Stimulated activated CD8-positive, alpha-beta memory T cell treated with anti-CD3 and anti-CD28 coated beads, Interleukin-15, amount 100 ng/mL, for 24 hours (primary cell): ENCODE measurements at places on chromosomes 2 and 18.
A peak's percentile ranks its signal among the peaks of the same experiment; 100 is the strongest.

- DNase-seq = no peak
Observed at GRCh38 chr2:43605079-43605655, 9.3 kb upstream of the THADA start.

DNA sequence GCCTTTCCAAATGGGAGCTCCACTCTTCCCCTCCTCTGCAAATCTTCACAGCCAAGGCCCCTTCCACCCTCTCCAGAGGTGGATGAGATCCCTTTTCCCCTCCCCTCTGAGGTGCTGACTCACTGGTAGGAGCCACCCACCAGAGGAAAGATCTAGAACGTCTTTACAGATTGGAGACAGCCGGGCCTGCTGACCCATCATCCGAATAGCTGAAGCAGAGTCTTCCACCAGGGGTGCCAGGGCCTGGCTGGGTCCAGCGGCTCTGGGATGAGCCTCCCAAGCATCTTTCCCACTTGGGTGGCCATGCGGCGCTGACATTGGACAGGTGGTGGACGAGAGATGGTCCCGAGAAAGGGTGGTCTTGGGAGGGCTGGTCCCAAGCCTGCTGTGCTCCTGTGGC, 9.0 kb downstream of the ERFE start:
- no peak for DNase-seq

- no peak for DNase-seq
Observed at GRCh38 chr2:46296216-46296839, 879 bp upstream of the EPAS1 start.

GRCh38 chr2:199716807-199717586, 134.0 kb downstream of the FTCDNL1 start:
- no peak for DNase-seq

DNA sequence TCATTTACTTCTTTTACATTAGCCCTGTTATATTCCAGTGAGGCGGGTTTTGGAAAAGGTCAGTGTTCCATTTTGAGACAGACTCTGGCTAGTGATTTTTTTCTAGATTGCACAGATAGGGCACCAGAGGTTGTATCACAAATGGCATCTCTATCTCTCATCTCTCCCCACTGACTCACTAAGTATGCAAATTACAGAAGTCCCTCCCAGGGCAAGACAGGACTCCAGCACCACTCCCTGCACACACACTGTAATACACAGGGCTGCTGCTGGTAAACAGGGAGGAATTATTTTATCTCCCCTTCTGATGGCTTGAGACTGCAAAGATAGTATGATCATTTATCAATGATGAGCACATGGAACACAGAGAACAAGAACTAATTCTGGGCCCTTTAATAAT, 46.2 kb downstream of the AKAIN1 start:
- DNase-seq = no peak

DNA sequence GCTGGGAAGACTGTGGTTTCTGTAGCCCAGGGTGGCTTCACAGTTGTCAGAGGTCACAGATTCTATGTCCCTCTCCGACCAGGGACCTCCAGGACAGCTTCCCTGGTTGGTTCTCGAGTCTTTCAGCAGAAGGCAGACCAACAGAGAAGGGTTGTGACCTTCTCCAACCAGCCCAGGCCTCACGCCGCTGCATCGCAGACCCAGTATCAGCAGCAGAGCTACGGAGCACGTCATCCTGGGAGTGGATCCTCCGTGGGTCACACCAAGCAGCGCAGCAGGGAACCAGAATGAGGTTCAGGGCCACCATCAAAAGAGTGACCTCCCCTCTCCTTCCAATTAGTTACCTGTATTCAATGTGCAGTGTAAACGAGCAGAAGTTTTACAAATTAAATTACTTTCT, 49.3 kb downstream of the ST3GAL5 start:
- DNase-seq = no peak

DNA sequence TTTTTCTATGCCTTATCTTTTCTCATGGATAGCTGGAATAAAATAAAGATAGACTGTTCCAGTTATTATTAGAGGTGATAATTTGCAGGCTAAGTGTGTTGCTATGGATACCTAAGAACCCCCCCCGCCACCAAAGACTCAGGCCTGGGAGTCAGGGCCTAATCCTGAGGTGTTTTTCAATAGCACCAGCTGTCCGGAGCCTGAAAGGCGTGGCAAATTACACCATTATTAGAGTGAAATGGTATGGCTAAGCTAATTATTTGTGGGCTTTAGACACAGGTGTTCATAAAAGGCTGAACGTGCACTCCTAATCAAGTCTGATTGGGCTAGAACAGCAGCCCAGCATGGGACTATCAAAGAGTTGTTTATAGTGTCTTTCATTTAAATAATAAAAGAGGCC, 293.2 kb upstream of the DCC start:
- no peak for DNase-seq

- DNase-seq = no peak
Observed at GRCh38 chr2:151020411-151020810, 241.3 kb downstream of the RBM43 start.

DNA sequence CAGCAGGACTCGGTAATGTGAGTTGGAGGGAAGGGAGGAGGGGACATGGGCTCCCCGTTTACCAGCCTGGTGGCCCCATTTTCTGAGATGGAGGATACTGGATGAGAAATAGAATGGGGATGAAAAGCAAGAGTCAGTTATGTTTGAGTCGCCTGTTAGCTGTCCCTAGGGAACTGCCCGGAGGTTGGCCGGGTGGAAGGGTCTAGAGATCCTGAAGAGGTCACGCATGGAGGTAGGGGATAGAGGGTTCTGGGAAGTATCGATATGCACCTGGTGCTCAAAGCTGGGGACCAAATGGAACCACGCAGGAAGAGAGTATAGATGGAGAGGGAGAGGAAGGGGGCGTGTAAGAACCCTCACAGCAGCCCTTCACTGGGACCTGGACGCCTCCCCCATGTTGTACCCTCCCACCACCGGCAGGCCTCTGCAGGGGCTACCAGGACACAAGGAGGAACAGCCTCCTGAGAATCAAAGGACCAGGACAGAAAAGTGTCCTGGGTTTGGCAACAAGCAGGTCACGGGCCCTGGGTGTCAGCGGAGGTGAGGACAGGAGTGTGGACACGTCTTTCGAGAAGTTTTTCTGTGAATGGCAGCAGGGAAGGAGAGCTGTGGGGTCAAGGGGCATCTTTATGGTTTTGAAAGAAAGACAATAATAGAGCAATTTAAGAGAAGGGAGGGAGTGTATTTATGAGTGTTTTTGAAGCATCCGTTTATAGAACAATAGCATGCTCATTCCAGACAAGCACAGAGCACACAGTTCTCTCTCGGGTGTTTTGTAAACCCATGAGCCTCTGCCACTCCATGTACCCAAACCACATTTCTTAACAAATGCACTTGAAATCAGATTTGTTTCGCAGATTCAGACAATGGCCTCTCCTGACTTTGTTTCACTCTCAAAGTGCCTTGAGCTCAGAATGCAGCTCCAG, 132.2 kb downstream of the SMAD7 start:
- DNase-seq = no peak

DNA sequence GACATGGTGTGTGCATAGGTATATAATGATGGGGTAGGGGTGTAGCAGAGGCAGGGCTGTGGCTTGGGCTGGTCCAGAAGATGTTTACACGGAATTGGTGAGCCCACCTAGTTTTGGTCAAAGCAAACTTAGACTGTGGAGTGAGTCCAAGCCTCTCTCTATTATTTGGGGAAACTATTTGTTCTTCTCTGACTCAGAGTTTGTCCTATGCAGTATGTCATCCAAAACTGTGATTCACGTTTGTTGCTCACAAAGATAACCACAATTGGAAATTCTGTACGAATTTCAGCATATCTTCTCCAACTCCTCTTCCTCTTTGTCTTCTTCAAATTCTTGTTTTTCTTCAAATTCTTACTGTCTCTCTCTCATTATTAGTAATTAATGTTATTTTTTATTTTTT, 292.9 kb downstream of the XIRP2 start:
- DNase-seq = no peak

DNA sequence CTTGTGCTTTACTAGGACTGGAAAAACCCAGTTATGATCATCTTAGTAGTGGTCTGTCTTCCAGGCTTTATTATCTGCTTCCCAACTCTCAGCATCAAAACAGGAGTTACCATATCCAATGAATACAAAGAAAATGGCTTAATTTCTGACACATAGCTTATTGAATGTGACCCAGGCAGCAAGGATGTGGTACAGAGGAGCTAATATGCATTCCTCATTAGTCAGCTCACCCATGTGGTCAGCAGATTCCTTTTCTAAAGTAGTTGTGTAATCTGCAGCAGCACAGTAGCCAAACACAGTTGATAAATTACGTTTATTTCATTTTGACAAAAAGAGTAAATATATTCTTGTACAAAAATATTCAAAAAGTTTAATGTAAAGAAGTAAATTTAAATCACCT, 43.6 kb downstream of the TSPYL6 start:
- DNase-seq = no peak

DNA sequence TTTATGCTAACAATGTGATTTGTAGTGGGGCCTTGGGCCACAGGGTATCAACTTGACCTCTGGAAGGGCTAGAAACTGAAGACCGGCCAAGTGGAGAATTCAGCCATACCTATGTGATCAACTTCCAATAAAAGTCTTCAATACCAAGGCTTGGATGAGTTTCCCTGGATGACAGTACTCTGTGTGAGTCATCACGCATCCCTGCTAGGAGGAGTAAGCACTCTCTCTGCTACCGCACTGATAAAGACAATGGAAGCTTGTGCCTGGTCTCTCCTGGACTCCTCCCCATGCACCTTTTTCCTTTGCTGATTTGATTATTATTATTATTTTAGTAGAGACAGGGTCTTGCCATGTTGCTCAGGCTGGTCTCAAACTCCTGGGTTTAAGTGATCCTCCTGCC, 58.1 kb downstream of the SKA1 start:
- no peak for DNase-seq

- no peak for DNase-seq
Observed at GRCh38 chr2:223161873-223162458, 110.0 kb downstream of the KCNE4 start.

GRCh38 chr2:95379371-95379831, 23.1 kb upstream of the FAHD2A start:
- DNase-seq = no peak

DNA sequence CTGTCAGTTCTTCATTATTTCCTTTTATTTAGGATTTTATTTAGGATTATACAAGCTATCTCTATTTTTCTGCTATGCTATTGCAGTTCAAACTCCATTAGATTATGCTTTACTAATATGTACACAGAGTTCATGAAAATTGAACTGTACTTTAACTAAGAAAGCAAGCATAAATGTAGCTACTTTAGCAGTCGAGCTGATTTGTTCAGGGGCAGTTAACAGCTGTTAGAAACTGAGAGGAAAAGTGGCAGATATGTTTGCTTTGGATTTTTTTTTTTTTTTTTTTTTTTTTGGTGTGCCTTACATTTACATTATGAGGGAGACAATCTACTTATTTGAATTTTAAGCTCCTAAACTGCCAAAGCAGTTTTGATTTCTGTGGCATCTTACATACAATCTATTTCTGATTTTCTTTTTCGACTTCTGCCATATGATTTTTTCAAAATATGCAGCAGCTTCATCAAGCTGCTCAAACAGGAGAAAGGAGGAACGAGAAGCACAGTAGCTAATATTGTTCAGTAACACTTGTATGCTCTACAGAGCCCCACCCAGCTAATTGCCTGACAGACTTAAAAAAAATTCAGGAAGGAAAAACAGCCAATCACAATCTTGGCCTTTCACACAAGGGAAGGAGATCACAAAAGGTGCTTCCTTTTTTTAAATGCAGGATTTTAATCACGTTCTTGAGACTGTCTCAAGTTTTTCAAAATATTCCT, 233.4 kb upstream of the SIX3 start:
- no peak for DNase-seq

GRCh38 chr2:188326669-188327301, 35.1 kb downstream of the GULP1 start:
- DNase-seq = no peak

DNA sequence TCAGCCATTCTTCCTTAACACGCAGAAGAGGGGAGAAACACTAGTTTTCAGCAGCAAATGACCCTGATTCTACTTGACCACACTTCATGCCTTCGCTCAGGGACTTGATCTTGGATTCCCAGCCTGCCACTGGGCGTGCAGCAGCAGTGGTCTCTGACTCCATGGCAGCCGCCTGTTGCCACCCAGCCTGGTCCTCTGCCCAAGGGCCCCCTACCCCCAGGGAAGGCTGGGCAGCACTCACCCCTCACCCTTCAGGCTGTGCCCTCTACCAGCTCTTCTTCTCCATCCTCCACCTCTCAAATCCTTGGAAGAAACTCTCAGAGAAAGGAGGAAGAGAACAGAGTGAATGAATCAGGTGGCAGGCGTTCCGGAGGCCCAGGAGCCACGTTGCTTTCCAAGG, 32.1 kb upstream of the RPL31 start:
- no peak for DNase-seq

- no peak for DNase-seq
Observed at GRCh38 chr2:223056701-223057418, 4.9 kb downstream of the KCNE4 start.

- no peak for DNase-seq
Observed at GRCh38 chr18:25146512-25146910, 205.5 kb downstream of the ZNF521 start.

GRCh38 chr2:227152093-227152766, 11.8 kb downstream of the COL4A4 start:
- DNase-seq = no peak

DNA sequence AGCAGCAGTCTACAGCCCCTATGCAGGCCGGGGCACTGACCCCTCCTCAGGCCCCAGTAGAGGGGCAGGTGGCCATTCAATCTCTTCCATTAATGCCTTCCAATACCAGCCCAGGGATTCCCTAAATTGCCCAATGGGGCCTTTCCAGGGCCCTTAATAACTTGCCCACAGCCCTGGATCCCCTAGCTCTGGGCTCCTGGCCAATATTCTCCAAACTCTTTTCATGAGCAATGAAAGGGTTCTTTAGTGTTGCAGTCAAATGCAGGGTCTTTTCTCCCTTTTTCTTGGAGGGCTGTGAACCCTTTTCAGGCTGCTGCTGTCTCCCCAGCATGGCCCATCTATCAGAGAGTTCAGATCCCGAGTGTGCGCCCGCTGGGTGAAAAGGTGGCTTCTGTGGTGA, 41.3 kb upstream of the SLC1A4 start:
- no peak for DNase-seq

DNA sequence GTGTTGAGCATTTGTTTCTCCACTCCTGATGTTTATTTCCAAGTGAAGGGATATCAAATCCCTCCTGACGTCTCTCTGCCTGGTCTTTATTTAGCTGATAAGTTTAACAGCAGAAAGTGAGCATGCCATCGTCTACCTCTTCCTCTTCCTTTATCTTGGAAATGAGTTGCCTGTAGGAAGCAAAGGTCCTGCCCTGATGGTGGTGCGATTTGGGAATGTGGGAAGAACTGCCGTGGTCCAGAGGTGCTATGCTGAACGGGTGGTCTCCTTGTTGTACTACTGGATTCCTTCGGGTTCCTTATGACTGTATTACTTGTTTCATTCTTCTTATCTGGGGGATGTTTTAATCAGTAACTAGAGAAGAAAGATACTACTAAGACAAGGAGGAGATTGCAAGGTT, 217.5 kb downstream of the PMAIP1 start:
- DNase-seq = no peak

- DNase-seq = no peak
Observed at GRCh38 chr2:237806334-237806733, 7.8 kb downstream of the RBM44 start.

- peak; percentile 86 for DNase-seq
Observed at GRCh38 chr2:20650877-20651730, at the start of gene HS1BP3. TSS of gene HS1BP3 (minus strand) at chr2:20651098. CDS start at chr2:20651063, 35 bp downstream.
